Prostate gland (tissue), 2 donors: ENCODE measurements at places on chromosomes 6 and 20.

DNA sequence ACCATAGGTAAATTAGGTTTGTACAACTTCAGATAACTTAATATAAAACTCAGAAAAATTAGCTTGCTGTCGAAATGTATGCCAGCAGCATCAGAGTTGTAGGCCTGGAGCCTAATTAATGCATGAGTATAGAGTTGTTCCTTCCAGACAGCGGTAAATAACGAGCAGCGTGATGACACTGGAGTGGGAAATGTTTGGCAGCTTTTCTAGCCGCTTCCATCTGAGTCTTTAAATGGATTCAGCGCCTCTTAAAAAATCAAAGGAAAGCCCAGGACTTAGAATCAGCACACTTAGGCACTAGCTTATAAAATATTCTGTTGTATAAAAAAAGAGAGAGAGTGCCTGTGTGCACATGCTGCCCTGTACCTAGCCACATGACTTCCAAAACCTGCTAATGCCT lies 43.7 kb upstream of the SYNJ2 start:
- no peak for DNase-seq

DNA sequence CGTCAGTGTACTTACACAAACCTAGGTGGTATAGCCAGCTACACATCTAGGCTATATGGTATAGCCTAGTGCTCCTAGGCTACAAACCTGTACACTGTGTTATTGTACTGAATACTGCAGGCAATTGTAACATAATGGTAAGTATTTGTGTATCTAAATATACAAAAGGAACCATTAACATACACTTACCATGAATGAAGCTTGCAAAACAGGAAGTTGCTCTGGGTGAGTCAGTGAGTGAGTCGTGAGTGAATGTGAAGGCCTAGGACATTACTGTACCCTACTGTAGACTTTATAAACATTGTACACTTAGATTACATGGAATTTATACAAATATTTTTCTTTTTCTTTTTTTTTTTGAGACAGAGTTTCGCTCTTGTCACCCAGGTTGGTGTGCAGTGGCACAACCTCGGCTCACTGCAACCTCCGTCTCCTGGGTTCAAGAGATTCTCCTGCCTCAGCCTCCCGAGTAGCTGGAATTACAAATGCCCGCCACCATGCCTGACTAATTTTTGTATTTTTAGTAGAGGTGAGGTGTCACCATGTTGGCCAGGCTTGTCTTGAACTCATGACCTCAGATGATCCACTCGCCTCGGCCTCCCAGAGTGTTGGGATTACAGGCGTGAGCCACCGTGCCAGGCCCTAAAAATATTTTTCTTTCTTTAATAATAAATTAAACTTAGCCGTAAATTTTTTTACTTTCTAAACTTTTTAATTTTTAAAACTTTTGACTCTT lies 15.4 kb upstream of the KIAA1755 start:
- DNase-seq: no peak

DNA sequence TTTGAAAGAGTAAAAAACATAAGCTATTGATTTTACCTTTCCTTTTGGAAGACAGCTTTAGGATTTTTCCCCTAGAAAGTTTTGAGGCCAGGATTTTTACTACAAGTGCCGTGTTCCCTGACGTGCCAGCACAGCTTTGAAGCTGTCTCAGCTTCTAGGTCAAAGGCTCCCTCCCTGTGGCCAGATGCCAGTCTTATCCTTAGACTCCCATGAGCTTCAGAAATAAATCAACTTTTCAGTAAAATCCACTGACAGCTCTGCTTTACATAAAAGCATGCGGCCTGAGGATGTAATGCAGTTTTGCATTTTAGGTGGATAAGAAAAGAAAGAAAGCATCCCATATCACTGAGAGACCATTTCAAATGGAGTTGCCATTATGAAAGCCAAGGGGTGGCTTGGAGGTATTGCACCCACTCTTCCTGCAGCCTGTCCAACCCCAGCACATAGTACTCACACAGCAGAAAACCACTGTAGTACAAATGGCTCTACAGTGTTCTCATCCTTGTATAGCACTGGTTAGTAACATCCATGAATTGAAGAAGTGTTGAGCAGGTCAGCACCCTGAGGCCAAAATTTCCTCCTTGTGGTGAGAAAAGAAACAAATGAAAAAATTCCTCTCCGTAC lies 15.2 kb upstream of the ATXN1 start:
- DNase-seq: no peak

- DNase-seq: no peak
Measured at GRCh38 chr6:93350774-93351173, 68.6 kb downstream of the EPHA7 start.

DNA sequence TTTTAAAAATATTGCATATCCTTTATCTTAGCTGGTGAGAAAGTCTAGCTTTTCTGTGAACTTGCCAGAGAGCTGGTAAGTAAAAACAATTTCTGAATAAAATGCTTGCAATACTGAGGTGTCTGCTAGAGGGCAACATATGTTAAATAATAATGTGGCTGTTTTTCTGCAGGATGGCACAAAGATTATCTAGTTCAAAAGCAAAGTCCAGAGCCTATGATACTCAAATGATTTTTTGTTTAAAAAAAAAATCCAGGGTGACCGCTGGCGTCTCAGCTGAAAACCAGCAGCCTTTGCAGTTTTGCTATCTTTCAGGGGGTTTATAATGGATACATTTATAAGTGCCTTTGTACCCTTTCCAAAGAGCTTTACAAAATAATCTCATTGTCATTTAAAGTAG lies 194.9 kb downstream of the PHACTR1 start:
- DNase-seq: peak; percentile 22
